ENCODE measurements at places on chromosomes 3 and 15.
A peak's percentile ranks its signal among the peaks of the same experiment; 100 is the strongest.

DNA sequence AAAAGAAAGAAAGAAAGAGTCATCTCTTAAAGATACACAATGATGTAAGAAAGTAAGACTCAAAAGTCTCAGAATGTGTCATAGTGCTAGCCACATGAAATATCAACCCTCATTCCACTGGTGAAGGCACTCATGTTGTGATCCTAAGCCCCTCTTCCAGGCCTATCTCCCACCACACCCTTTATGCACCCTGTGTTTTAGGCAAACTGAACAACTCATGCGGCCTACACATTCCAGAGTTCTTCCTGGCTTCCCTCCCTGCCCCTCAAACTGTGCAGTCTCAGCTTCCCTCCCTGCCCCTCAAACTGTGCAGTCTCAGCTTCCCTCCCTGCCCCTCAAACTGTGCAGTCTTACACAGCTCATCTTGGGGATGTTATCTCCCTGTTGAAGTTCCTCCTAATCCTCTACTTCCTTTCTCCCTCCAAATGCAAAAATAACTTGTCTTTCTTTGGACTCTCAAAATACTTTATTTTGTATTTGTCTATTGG lies 69.0 kb upstream of the FNDC3B start:
- no peak for DNase-seq

- DNase-seq, result no peak
These were observed 17.0 kb downstream of the SUCLG2 start for GRCh38 chr3:67637255-67637900.

GRCh38 chr3:150408221-150409124 lies at the start of gene TSC22D2:
TSC22D2 (plus strand) TSS chr3:150408298; CDS start chr3:150409351, 1,053 bp downstream.
- peak; percentile 62 for DNase-seq

DNA sequence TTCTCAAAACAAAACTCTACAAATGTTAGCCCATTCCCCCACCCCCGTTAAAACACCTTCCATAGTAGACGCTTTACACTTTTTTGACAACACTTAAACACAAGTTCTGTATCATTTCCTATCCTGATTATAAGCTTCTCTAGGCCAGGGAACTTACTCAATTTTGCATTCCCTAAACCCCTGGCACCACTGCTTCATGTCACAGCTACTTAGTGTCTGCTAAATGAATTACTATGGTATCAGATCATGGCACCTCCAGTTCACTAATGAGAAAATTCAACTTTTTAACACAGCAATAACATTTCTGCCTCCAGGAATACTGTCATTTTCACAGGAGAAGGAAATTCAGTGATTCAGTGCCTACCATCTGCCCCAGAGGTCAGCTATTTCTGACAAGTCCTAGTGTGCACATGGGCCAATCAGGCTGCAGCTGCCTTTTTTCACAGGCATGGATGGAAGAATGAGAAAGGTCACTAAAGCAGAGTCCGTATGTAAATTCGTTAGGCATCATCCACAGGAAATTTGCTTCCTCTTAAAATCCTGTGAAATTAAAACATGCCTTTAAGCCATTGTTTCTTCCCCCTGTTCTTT lies 18.5 kb downstream of the SFMBT1 start:
- no peak for DNase-seq

DNA sequence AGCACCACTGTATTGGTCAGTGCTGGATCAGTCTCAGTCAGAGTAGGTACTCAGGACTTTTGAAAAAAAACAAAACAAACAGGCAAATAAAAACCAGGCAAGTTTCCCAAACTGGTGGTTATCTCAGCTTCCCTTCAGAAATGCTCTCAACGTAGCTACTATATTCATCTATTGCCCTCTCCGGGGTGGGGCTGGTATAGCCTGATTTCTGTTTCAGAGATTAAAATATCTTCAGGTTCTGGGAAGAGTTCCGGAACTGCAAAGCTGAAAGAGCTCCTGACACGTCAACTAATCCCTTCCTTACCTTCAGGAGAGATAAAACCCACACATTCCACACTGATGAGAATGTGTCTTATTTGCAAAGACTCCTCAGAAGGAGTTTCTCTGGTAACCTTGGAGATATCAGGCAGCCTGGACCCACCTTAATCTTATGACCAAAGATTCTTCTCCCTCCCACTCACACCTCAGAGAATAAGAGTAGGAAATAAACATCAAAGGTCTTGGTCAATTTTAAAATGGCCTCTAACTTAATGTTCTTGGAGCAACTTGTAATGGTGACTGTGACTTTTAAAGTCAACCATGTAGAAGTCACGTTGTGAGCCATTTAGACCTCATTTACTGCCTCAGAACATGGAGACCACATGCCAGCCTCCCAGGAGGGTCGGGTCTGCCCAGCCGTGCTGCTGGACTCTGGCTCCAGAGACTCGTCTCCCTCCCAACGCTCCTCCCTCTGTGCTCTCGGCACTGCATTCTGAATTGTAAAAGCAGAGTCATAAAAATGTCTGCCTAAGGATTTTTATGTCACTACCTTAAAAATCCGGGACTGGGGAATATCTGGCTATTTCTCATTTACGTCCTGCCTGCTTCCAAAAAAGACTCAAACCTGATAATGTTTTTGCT lies 53.8 kb downstream of the CDCP1 start:
- DNase-seq, result no peak

GRCh38 chr3:186060222-186060621 lies 48.7 kb downstream of the ETV5 start:
- no peak for DNase-seq

GRCh38 chr15:83854950-83855707 lies 201.2 kb downstream of the ADAMTSL3 start:
- no peak for DNase-seq

- DNase-seq, result no peak
These were observed 130.8 kb upstream of the PRR20G start for GRCh38 chr3:127418560-127419147.

DNA sequence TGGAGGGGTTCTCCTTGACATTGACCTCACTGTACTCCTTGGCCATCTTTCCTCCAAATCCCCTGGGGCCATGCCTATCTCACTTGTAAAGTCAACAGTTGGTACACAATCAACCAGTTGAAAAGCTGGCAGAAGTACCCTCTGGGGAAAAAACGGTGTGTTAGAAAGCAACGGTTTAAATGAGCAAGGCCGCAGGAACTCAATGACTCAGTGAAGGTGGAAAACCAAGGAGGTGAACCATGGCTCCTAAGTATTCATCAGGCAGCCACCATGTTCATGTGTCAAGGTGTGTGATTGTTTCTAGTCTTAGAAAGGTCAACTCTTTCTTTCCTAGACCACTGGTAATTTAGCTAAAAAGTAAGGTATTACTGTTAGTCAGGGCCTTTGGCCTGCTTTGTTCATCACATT lies 130.9 kb upstream of the SATB1 start:
- DNase-seq, result no peak

- no peak for DNase-seq
These were observed 296.1 kb downstream of the LSAMP start for GRCh38 chr3:116148881-116149851.

- no peak for DNase-seq
These were observed 184.9 kb downstream of the MCTP2 start for GRCh38 chr15:94416267-94416666.

DNA sequence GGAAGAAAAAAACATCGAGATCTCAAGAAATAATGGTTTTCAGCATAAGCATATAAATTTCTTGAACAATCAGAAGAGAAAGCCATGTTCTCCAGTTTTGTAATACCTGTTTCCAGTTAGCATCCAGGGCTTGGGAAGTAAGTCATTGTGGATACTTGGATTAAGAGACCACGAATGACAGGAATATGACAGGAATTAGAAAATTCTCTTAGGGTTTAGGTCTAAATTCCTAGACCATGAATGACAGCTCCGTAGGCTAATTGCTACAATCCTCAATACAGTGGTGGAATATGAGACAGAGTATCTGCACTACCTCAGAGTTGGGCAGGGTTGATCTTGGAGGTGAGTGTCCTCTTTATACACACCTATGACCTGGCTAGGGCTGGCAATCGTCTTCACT lies 517.5 kb downstream of the NTRK3 start:
- DNase-seq, result no peak

GRCh38 chr15:84785053-84785452 lies 32.1 kb upstream of the ALPK3 start:
- DNase-seq, result no peak

DNA sequence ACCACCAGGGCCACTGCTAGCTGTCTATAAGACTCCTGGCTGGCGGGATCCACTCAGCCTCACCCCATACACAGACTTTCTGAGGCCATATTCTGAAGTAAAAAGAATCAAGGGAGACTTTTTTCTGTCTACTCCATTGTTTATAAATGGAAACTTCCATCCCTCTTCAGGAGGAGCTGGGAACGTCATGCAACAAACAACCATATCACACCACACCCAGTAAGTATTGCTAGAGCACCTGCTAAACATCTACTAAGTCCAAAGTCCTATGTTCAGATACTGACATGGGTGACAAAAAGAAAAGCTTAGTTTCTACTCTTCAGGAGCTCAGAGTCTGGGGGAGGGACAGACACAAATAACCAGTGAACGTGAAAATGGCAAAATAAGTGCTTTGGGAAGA lies 324.8 kb upstream of the ONECUT1 start:
- no peak for DNase-seq

DNA sequence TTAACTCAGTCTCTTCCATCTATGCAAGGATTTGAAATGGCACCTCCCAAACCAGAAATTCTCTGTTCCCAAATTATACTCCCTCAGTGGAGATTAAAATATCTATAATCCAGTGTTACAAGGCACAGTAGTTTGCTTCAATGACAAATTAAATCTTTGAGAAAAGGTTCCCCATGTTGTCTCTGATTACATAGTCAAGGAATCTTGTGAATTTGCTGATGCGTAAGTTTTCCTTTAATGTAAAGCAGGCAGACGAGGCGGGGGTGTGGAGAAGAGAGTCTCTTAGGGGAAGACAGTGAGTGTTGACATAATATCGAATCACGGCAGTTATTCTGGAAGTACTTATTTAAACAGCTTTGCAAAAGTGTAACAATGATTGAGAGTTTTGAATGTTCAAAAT lies 236.4 kb upstream of the RARB start:
- DNase-seq, result no peak

GRCh38 chr15:65980824-65981456 lies 111.6 kb downstream of the RAB11A start:
- peak; percentile 36 for DNase-seq

- DNase-seq, result no peak
These were observed at the start of gene FURIN for GRCh38 chr15:90868261-90868689. FURIN (plus strand) TSS chr15:90868588; CDS start chr15:90875741, 7,153 bp downstream.

Measured in HFF-Myc (cell line).